ENCODE measurements at places on chromosomes 11 and 22. TPM values are rescaled to one million over a fixed set of nuclear protein-coding genes. Genes with fewer than 3 reads are reported as not detected.

DNA sequence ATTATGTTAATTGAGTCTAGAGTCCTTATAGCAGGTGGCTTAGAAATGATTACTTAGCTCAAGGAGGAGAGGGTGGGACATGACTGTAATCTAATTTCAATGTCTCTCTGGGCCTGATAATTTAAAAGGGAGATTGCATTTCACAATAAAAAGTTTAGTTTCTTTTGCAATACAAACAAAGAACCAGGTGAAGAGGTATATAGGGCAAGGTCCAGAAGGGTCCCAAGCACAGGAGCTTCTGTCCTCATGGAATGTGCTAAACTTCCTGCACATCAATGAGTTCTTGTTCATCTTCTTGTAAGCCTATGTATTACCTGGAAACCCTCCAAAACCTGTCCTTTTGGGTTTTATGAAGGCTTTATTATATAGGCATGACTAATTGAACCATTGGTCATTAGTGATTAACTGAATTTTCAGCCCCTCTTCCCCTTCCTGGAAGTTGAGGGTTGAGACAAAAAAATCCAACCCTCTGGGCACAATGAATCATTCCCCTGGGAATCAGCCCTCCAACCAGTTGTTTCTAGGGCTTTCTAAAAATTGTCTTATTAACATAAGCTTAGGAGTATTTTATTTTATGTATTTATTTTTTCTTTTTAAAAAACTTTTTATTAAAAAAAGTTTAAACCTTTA is 37.6 kb downstream of the MS4A2 start:
- ATAC-seq: no peak

- no peak for ATAC-seq
Measured at GRCh38 chr11:78647986-78648875, 73.6 kb upstream of the NARS2 start.

Gene TRMT2A
- total RNA-seq: 24.1 TPM

Gene ADAMTS15
- 9.4 TPM for total RNA-seq

DNA sequence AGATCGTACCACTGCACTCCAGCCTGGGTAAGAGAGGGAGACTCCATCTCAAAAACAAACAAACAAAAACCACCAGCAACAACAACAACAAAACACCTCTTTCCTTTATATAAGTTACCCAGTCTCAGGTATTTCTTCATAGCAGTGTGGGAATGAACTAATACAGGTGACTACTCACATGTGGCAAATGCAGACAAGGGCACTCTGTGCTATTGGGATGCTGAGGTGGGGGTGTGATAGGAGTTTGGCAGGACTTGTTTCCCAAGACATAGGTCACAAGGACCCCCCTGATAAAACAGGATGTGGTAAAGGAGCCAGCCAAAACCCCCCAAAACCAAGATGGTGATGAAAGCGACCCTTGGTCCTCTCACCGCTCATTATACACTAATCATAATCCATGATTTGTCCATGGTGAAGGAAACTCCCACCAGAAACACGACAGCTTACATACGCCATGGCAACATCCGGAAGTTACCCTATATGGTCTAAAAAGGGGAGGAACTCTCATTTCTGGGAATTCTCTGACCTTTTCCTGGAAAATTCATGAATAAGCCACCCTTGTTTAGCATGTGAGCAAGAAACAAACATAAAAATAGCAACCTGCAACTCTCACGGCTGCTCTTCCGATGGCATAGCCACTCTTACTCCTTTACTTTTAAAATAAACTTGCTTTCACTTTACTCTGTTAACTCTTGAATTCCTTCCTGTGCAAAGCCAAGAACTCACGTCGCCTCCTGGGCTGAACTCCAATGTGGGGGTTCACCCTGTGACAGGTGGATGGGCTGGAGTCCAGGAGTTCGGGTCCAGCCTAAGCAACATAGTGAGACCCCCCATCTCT is 18.8 kb upstream of the INCENP start:
- peak; percentile 81 for ATAC-seq

DNA sequence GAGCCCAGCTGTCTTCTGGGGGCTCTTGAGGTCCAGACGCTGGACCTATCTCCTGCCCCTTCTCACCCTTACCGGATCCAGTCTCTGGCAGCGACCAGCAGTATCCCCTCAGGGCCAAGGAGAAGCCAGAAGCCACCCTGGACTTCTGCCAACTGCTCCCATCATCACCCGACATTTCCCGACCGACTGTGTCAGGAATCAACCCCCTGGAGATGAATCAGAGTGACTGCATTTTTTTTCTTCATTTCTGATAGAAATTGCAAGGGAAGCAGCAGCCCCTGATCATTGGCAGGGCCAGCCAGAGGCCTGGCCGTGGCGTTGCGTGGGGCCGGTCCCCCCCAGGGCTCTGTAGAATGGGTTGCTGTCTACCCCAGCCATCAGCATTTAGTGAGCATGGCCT is 5.2 kb upstream of the LIF start:
- no peak for ATAC-seq

DNA sequence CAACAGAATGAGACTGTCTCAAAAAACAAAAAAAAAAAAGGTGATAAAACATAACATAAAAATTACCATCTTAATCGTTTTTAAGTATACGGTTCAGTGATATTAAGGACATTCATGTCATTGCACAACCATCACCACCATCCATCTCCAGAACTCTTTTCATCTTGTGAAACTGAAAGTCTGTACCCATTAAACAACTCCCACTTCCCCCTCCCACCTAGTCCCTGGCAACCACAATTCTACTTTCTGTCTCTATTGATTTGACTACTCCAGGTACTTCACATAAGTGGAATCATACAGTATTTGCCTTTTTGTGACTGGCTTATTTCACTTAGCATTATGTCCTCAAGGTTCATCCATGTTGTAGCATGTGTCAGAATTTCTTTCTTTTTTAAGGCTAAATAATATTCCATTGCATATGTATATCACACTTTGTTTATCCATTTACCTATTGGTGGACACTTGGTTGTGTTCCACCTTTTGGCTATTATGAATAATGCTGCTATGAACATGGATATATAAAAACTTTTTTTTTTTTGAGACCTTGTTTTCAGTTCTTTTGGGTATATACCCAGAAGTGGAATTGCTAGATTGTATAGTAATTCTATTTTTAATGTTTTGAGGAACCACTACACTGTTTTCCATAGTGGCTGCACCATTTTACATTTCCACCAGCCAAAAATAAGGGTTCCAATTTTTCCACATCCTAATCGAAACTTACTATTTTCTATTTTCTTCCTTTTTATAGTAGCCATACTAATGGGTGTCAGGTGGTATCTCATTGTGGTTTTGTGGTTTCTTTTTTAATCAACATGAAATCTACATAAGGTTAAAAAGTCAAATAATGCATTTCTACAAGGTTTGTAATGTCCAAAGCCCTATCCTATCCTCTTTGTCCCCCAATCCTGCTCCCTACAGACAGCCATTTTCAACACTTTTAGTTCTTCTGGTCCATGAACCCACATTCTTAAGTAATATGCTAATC is 23.4 kb upstream of the PIK3C2A start:
- no peak for ATAC-seq

Gene MAJIN
- not detected for total RNA-seq
